ENCODE measurements at places on chromosomes 6 and 20.

- DNase-seq: peak; percentile 17
Observed at GRCh38 chr20:1440024-1440423, 26.6 kb downstream of the NSFL1C start.

GRCh38 chr20:53739799-53740785 lies 146.5 kb upstream of the ZNF217 start:
- DNase-seq: no peak

DNA sequence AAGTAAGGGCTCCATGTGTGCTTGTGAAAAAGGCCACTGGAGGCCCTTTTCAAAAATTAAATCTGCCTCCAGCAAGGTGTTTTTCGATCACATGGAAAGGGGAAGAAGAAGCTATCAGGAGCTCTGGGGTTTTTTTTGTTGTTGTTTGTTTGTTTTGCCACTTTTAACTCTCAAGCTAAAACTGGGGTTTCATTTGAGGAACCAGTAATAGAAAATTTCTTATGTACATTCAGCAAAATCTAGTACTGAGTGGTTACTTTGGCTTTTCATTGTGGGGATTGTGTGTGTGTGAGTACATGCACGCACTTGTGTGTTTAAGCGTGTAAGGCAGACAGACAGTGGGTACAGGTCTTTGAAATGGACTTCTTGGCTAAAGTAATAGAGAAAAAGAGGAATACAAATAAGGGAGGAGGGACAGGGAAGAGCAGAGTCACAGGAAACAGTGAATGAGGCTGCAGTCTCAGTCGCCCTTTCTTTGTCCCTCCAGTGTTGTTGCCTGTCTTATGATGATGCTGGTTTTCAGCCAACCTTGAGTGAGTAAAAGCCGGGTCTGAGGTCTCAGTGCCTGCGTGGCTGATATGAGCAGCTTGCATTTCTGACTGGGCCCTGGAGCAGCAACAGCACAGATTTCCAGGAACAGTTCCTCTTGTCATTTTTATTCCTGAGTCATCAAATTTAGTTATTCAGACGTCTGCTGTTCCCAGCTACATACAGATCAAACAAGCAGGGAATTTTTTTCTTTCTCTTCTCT lies 26.2 kb downstream of the SLC16A10 start:
- no peak for DNase-seq

GRCh38 chr6:105981002-105981887 lies 104.9 kb upstream of the PRDM1 start:
- DNase-seq: no peak

DNA sequence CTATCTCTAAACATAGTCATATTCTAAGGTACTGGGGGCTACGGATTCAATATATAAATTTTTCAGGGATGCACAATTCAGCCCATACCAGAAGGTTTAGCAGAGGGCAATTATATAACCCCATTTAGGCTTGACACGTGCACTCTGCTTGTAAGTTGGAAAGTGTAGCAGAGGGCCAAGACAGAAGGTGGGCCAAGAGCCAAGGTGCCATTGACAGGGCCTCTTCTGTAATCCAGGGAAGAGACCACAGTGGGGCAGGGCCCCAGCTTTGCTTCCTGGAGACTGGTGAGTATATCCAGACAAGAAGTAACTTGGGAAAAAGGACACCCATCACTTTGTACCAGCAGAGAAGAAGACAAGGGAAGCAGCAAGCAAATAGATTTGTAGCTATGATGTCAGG lies 672.4 kb upstream of the MARCKS start:
- no peak for DNase-seq

DNA sequence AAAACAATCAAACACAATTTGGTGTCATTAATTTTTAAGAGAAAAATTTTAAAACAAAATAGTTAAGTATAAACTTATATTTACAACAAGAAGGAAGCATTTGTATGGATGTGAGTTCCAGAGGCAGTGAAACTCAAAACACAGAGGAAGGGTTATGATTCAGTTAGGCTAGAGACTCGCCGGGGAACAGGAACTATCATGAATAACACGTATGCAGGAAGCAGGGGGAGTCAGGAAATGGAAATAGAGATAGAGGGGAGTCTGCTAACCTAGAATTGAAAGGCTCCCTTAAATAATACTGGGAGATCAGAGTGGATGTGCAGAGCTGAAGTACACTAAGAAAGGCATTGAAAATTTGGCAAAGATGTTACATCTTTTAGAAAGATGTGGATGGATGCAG lies 14.2 kb upstream of the HLA-DRB1 start:
- DNase-seq: no peak

- no peak for DNase-seq
Observed at GRCh38 chr6:88662163-88662580, 301.2 kb downstream of the RNGTT start.

DNA sequence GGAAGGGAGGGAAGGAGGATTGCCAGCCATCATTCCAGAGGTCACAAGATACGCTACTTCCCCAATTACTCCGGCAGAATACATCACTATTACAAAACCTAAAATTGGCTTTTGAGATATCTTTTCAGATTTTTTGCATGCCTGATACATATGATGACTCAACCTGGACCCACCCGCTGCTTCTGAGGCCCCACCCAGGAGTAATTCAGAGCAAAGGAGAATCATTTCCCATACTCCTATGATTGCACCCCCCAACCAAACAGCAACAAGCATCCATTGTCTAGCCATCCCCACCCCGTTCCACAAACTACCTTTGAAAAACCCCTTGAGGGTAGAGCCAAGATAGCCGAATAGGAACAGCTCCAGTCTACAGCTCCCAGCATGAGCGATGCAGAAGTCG lies 163.5 kb upstream of the GJE1 start:
- peak; percentile 10 for DNase-seq

DNA sequence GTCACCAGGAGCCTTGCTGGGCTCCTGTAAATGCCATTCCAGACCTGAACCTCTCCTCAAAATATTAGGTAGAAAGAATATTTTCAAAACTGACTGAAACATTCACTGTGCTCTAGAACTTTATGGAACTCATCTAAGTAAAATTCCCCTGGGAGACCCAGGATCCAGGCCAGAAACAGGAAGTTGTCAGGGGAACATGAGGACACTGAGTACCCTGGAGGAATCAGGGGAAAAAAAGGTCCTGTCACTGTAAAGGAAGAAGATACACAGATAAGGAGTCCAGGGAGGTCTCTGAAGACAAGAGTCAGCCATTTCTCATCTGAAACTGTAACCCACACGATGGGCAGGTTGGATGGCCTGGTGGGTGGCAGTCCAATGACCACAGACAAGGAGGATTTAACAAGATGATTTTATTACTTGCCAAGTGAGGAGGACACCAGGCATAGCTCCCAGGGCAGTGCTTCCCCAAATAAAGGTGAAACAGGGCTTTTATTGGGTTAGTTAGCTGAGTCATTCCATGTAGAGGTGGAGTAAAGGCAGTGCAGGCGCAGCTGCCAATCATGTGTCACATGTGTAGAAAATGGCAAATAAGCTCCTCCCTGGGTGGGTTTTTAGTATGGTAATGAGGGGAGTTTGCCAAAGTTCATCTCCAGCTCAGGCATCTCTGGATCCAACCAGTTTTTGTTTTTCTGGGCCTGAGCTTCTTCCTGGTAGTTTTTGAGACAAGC lies 138.5 kb downstream of the RCAN2 start:
- DNase-seq: no peak

DNA sequence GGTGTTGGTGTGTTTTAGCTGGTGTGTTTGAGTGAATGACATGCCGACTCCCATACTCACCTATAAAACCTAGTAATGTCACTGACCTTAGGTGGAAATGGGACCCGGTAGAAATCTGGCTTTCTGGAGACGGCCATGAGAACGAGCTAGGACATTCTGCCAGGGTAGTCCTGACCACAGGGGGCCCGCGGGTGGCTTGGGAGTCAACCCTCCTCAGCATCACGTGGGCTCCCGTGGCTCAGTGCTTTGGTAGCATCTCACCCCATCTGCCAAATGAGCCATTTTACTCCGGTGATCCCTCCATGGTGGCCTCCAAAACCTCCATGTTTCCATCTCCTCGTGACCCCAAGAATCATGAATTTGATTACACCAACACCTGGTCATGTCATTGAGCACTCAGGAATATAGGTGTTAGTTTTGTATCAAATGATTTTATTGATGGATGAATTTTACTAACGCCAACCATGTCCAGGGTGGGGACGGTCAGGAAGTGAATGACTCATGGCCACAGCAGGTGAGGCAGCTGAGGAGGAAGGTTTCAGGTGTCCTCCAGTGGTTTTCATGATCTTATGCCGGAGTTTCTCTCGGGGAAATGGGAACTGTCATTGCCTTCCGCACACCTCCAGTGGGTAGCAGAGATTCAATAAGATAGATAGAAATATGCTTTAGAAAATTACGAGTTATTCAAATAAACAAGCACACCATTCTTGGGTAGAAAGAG lies 195.0 kb downstream of the SYNDIG1 start:
- DNase-seq: no peak

GRCh38 chr20:62814060-62814708 lies 2.7 kb upstream of the COL9A3 start:
- DNase-seq: no peak

- DNase-seq: peak; percentile 24
Observed at GRCh38 chr6:17988422-17988944, 1.0 kb upstream of the KIF13A start.

DNA sequence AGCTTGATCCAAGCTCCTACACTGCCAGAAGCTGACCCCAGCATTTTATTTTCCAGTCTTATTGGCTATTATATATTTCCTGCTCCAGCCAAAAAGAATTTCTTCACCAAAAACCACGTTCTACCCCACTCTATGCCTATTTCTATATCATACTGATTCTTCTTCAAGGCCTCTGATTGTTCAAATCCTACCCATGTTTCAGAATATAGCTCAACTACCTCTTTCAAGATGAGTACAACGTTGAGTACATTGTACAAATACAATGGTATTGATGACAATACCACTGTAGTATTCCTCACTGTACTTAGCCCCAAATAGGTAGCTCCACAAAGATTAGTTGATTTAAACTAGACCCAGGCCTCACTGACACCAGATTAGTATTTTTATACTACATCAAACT lies 31.0 kb downstream of the ASCC3 start:
- DNase-seq: no peak

GRCh38 chr20:37383229-37383989 lies 37.5 kb downstream of the SRC start:
- DNase-seq: no peak

DNA sequence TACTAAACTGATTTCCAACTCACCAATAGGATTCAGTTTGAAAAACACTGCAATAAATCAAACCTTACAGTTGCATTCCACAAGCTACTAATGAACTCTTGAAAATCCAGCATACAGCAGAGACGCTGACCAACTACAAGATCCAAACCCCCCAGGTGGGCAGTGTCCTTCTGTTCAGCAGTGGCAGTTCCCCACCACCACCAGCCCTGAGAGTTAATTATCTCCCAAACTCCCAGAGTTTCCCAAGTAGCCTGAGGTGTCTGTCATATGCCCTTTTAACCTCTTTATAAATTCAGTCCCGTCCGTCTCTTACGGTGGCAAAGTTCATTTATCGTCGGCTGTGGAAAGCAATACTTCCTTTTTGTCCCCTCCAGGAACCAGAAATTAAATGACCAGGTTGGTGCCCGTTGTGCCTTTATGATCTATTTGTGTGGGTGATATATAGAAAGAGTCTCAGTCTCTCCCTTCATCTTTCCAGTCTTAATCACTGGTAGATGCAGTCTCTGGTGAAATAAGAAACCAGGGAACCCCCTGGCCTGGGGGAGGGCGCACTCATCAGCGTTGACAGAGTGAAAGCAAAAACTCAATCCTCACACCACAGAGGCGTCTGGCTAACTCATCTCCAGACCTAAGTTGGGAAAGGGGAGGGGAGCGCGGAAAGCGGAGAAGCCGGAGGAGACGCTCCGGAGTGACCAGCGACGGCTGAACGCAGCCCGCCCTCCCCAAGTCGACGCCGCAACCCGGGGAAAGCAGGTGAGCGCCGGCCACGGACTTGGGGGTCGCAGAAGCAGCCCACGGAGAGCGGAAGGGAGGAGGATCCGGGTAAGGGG lies 717 bp downstream of the MRPL14 start:
- peak; percentile 72 for DNase-seq

GRCh38 chr6:105153676-105154075 lies 26.1 kb downstream of the POPDC3 start:
- DNase-seq: no peak

DNA sequence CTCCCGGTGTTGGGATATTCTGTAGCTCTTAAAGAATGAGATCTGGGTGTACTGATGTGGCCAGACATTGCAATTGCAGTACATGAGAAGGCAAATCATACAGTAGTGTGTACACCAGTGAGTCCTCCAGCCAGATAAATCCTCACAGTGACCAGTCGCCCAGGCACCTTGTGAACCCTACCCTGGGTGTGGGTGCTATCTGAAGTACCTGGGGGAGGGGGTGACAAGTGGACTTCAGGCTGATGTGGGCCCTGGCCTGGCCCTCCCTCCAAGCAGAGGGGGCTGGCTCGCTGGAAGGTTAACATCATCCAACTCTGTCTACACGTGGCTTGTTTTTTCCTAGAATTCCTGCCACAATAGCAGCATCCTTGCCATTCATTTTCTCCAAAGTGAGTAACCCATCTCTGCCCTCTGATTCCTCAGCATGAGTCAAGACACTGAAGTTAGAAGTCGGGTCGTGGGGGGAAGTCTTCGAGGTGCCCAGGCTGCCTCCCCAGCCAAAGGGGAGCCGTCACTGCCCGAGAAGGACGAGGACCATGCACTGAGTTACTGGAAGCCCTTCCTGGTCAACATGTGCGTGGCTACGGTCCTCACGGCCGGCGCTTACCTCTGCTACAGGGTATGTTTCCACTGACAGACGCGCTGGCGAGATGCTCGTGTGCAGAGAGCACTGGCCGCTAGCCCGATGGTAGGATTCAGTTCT lies 70.8 kb downstream of the PTPN1 start:
- DNase-seq: no peak

DNA sequence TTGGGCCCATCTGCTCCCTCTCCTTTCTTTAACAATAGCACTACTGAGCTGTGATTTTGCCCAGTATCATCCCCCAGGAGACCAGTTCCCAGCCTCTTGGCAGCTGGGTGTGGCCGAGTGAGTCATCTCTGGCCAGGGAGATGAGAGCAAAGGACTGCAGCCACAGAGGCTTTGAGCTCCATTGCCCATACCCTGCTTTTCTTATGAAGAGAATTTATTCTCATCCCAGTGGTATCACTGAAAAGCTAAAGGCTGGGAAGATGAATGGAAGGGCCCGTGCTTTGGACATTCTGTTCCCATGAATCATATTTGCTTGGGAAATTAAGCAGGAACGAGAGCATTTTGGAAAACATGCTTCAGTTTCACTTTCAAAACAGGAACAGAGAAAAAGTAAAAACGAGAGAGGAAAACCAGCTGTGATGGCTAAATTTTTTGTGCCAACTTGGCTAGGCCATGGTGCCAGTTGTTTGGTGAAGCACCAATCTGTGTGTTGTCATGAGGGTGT lies 14.9 kb downstream of the CST3 start:
- DNase-seq: peak; percentile 9

GRCh38 chr20:62838128-62838891 lies 21.5 kb downstream of the COL9A3 start:
- no peak for DNase-seq

DNA sequence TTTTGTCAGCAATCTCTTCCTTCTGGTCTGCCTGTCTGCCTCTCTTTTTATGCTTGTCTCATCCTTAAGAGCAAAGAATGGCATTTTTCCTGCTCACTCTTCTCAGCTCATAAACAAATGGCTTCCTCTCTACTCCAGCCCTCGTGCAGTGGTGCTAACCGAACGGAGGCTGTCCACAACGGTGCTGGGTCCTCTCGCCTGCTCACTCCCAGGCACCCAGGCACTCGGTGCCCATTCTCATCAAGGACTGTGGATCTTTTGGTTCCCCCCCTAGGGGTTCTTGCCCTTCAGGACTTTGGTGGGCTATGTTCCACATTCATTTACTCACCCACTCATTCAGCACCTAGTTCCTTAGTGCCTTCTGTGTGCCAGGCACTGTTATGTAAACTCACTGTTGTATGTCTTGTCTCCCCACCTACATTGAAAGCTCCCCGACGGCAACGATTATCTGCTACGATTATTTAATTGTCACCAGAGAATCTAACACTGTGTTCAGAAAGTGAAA lies 113.9 kb downstream of the FYN start:
- no peak for DNase-seq

Measured in NCI-H146 (cell line).